ENCODE measurements at places on chromosomes 3 and 15. TPM values are rescaled to one million over a fixed set of nuclear protein-coding genes. Genes with fewer than 3 reads are reported as not detected.

Gene PCSK6
- not detected for polyA plus RNA-seq

Gene STAG1
- 30.1 TPM for polyA plus RNA-seq

Gene VEPH1
- 36.4 TPM for polyA plus RNA-seq

Gene CCDC80
- 289 TPM for polyA plus RNA-seq

Gene IL17RB
- not detected for polyA plus RNA-seq

Gene SLC25A26
- 16.2 TPM for polyA plus RNA-seq

Gene CTXND1
- polyA plus RNA-seq = not detected

Gene PARP3
- 10.4 TPM for polyA plus RNA-seq
